ENCODE measurements at places on chromosomes 2 and 18.

GRCh38 chr2:234291765-234292204, 205.1 kb downstream of the ARL4C start:
- DNase-seq = no peak

- DNase-seq = no peak
Observed at GRCh38 chr18:79905993-79906392, 45.5 kb downstream of the SLC66A2 start.

- DNase-seq = no peak
Observed at GRCh38 chr2:202019689-202020450, 13.8 kb upstream of the FZD7 start.

GRCh38 chr2:51807229-51807628, 775.3 kb upstream of the NRXN1 start:
- no peak for DNase-seq

DNA sequence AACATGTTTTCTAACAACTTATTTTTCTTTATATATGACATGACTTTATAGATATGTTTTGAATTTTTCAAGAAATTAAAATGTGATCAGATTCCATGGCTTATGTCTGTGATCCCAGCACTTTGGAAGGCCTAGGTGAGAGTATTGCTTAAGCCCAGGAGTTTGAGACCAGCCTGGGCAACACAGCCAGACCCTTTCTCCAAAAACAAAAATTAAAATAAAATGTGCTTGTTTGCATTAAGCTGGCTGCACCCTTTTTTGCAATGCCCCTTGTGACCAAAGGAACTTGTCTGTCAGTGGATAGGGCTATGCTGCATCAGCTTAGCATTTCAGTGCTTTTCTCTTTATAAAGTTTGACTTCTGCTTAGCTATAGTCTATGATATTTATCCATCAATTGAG, 2.3 kb upstream of the INO80D start:
- no peak for DNase-seq

DNA sequence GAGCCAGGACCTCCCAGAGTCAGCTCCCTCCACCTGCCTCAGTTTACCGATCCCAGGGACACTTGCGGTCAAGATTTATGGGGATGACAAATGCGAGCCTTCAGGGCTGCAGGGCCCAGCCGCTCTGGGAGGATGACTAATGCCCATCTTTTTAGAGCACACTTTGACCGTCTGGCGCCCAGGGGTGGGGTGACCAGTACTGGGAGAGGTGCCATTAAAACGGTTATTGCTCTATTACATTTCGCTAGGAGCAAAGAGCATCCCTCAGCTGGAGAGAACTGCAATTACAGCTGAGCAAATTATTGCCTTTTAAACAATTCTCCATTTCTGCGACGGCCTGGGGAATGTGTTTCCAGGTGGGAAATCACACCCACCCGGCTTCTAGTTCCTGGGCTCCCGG, 42.6 kb upstream of the HPCAL1 start:
- DNase-seq = no peak

GRCh38 chr2:236510034-236510433, 59.6 kb upstream of the ACKR3 start:
- no peak for DNase-seq

DNA sequence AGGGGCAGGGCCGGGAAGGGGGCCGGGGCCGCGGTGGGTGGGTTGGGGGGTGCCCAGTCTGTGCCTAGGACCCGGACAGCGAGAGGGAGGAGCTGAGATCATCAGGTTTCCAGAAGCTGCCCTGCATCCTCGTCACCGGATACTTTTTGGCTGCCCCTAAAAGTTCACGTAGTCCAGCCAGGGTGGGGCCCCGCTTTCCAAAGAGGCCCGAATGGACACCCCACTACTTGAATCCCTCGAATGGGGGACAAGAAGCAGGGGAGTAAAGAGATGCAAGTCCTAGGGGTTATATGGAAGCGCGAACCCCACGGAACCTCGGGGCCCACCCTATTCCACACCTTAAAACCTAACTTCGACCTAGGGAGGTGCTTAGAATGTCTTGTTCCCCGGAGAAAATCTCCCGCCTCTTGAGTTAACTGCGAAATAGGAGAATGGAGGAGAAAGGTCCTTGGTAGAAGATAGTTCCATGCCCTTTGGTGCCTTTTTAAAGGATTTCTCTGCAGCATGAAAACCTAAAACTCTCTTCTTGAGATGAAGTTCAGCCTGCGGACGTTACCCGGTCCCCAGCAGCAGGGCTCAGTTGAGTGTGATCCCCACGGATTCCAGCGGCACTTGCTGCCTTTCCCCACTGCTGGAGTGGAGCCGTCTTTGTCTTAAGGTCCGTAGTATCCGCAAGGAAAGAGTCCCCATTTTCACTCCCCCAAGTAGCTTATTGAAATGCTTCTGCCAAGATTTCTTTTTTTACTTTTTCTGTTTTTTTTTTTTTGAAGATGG, 2.1 kb upstream of the RNF152 start:
- no peak for DNase-seq

DNA sequence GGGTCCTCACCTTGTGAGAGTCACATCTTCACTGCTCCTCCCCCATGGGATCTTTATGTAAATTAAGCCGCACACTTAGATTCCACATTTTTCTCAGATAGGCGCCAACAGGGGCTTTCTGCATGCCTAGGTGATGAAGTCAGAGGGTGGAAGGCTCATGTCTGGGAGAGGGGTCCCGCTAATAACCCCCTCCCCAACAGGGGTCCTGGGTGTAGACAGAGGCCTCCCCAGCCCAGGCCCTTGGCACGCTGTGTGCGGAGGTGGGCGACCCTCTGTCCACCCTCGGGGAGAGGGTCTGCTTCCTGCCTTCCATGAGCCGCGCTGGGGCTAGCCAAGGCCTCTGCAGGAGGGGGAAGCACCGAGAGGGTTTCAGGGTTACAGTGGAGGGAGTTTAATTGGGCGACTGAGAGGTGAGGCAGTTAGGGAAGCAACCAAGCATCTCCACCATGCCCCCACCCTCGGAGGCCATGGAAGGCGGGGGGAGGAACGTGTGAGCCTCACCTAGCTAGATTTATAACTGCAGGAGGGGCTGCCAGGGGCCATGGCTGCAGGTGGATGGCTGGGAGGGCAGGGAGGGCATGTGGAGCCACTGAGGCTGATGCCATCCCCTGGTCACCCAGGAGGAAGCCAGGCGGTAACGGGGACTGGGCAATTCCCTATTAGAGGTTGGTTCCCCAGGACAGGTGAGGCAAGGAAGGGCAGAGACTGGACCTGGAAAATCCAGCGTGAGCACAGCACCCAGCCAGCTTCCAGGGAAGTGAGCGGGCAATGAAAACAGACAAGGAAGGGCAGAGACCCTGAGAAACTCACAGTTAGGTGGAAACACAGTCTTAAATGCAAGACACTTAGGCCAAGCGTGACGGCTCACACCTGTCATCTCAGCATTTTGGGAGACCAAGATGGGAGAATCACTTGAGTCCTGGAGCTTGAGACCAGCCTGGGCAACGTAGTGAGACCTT, 7.7 kb upstream of the PXDN start:
- no peak for DNase-seq

DNA sequence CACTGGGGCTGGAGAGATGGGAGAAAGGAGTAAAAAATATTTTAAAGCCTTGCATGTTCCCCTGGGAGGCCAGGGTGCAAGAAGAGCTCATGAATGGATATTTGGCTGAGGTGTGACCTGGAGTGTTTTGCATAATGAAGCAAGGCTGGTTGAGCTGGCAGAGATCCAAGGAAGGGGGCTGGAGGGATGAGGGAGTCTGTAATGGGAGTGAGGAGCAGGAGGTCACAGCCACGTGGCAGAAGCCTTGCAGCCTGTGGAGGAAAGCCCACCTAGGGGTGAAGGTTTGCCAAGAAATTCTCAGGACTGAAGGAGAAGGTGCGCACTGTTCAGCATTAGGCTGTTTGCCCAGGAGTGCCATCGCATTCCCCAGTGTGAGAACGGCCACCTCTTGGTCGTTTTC, 40.3 kb upstream of the ATP8B1 start:
- no peak for DNase-seq

DNA sequence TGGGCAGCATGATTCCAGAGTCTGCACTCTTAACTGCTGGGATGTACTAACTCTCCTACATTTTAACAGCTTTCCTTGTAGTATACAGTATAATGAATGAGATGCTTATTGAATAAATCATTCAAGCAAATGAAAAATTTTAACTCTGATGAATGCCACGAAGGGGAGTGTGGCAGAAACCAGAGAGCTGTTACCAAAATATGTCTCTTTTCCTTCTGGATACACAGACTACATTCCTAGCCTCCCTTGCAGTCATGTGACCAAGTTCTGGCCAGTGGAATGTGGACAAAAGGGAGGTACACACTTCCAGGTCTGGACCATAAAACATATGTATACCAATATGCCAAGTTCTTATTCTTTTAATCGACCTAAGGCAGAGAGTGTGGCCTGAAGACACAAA, 1.7 kb upstream of the EML4 start:
- no peak for DNase-seq

DNA sequence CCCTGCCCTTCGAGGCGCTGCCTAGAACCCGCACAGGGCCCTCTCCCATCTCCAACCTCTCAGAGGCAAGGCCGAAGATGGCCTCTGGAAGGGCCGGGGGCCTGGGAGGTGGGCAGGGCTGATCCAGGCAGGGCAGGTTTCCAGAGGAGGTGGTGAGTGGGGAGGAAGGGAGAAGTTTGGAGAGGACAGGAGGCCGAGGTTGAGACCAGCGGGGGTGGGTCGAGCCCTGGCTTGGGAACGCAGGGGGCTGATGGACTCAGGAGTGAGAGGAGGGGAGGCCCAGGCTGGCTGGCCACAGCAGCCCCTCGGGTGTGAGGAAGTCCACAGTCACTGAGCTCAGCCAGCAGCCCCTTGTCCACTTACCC, 10.5 kb downstream of the CAPN10 start:
- no peak for DNase-seq

DNA sequence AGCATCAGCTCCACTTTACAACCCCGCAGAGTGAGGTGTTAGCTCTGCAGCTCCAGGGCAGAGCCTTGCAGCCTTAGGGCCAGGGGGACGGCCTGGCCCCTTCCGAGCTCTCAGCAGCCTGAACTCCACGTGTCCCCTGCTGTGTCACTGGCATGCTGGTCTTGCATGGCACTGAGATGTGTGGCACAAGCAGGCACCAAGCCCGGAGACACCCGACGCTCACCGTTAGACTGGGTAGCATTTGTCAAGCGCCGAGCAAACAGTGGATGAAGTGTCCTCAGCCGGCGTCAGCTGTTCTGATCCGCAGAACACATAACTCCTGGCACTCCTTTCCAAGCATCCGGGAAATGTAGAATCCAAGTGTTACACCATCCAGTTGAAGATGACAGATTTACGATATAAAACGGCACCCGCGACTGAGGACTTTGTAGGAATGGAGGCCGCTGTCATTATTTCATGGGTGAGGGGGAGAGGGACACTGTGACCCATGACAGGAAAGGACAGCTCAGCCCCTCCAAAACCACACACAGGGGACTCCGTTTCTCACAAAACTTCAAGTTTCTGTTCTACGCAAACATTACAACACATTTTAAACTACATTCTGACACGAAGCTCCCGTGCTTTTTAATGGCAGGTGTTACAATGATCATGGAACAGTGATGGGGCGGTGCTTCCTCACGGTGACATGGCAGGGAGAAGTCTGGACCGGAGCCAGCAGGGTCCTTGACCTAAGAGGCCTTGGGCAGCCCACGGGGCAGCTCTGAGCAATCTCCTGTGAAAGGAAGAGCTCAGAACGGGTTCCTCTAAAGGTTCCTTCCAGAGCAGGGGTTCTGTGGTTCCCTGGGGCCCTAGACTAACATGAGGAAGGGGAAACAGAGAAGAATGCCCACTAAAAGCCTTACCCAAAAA, 89.4 kb downstream of the HDAC4 start:
- no peak for DNase-seq

DNA sequence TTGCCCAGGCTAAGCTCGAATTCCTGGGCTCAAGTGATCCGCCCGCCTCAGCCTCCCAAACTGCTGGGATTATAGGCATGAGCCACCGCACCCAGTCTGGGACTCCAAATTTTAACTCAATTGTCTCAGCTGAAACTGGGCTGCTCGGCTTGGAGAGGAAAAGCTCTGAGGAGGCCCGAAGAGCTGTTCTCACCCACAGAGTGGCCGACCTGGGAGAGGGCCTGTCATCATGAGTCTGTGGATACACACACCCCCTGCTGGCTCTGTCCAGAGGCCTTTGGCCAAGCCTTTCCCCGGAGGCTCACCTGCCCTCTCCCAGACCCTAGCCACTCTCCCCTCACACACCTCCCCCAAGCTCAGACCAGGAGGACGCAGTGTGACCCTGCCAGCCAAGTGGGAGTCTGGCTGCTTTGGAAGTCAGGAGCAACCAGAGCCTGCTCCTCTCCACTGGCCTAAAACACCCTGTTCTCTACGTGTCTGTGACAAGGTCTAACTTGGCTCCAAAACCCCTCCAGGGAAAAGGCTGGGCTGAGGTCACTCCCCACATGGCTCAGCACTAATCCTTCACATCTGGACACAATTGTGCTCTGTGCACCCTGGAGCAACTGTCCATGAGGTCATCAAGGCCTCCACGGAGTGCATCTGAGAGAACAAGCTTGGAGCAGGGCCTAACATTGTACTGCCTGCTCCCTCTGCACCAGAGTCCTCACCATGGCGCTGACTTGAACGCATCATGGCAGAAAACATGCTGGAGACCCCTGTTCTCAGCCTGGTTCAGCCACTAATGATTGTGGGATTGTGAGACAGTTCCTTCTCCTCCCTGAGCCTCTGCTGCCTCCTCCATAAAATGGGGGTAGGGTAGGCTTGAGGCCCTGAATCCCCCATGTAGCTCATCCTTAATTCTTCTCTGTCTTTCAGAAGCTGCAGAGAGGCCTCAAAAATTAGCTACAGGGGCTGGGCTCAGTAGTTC, 49.9 kb upstream of the RAB6C start:
- no peak for DNase-seq

DNA sequence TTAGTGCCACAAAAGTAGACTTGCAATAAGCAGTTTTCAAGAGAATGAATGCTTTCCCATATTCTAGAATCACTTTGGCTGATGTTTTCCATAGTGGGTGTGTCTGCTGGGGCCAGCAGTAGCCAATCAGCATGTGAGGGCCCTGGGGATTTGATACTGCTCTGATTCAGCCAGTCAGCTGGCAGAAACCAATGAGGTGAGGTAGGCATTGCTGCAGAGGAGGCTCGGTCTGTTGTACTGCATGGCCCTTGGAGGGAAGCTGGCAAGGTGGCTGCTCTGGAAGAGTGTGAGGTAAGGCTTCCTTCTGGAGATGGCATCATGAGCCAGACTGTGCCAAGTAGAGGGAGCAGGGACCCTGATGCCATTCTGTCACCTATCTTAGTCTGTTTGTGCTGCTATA, 22.7 kb downstream of the TMEM87B start:
- no peak for DNase-seq

GRCh38 chr2:73203055-73203681, 794 bp downstream of the NOTO start:
- DNase-seq = no peak

- DNase-seq = no peak
Observed at GRCh38 chr2:180734382-180734781, 246.0 kb upstream of the UBE2E3 start.
